ENCODE measurements at places on chromosomes 1 and 21. TPM values are rescaled to one million over a fixed set of nuclear protein-coding genes. Genes with fewer than 3 reads are reported as not detected.

The TMEM51 gene
- total RNA-seq, result 4.2 TPM

The MORN1 gene
- total RNA-seq, result 5.8 TPM

DNA sequence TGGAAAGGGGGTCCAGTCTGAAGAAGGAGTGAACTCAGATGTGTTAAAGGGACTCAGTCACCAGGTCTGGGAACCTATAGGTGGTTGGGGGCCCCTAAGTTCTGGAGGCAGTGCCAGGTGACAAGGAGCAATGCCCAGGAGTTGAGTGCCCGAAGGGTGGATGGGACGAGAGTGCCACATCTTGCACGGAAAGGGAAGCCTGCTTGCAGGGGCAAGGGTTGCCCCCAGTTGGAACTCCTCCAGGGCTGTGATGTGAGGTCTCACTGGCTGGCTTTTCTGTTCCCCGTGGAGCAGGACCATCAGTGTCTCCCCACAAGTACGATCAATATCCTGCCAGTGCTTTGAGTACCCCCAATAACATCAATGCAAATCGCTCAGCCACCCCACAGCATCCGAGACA lies 107.3 kb downstream of the TOMM20 start:
- DNase-seq, result no peak

- no peak for DNase-seq
Observed at GRCh38 chr1:93815366-93816110, 63.5 kb downstream of the DNTTIP2 start.

GRCh38 chr1:197526736-197527371 lies 248.4 kb downstream of the DENND1B start:
- DNase-seq, result no peak

DNA sequence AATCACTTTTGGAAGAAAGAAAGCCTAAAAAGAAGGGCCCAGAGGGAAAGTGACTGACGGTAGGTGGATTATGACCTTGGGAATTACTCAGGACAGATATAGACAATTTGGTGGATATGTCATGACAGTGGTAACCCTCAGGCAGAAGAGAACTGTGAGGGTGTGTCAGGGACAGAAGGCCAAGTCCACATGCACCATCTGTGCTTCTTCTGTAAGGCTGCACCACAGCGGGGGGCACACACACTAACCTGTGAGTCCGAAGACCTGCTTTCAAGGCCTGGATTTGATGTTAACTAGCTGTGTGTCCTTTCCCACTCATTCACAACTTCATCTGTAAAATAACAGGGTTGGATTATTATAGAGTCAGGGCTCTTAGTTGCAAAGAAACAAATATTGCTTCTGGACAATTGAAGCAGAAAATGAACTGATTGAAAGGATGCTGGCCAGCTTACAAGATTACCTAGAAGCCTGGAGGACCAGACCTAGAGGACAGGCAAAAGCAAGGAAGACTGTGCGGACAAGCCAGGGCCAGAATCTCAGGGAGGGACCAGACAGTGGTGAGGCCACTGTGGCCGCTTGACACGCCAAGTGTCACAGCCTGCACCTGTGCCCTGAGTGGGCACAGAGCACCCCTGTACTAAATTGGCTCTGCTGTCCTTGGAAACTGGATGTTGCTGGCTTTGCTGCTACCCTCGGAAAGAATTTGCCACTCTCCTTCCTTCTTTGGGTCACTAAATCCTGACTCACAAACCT lies 34.7 kb upstream of the USP24 start:
- no peak for DNase-seq

DNA sequence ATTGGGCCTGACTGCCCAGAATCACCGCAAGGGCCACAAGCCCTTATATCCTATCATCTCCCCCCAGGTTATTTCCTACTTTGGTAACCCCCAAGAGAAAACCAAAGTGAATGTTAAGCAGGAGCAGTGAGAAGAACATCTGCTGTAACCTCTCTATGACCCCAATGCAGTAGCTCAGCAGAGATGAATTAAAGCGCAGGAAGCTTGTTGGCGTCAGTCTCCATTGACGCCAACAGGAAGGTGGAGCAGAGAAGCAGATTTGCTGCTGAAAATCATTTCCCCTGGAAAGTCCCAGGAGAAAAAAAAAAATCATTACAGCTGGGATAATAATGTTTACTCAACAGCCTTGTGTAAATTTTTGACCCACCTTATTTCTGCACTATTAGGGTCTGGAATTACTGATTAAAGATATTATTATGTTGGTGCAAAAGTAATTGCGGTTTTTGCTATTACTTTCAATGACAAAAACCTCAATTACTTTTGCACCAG lies 33.2 kb upstream of the FAM163A start:
- DNase-seq, result peak; percentile 30

- no peak for DNase-seq
Observed at GRCh38 chr1:81021134-81021533, 779.6 kb upstream of the ADGRL2 start.

GRCh38 chr1:226129230-226129629 lies 57.3 kb downstream of the ACBD3 start:
- DNase-seq, result no peak

DNA sequence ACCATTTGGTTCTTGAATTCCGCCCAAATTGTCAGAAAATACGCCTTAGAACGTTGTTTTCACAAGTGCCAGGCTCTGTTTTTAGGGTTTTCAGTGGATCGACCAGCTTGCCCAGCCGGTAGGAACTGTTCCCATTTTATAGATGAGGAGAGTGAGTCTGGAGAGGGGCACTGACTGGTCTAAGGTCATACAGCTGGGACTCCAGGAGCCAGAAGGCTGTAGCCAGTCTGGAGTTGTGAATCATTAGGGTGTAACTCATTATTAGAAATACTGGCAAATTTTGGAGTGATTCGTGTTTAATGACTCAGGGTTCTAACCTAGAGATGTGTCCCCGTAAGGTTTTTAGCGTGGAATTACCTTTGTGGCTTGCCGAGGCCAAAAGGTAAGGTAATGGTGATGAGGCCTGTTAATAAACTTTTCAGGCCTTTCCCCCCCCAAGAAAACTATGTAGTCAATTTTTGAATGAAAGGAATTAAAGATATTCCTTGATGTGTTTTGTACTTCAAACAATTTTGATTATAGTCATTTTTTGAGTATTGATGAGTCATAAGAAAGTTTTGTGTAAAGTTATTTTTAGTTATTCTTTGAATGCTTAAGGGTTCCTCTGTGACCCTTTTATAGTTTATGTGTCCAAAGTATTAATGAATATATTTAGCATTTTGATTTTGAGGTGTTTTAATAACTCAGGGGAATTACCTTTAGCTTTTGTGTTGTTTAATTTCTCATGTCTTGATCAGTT lies 2.1 kb downstream of the DYRK1A start:
- no peak for DNase-seq

GRCh38 chr1:50179639-50180038 lies 70.9 kb downstream of the ELAVL4 start:
- no peak for DNase-seq

DNA sequence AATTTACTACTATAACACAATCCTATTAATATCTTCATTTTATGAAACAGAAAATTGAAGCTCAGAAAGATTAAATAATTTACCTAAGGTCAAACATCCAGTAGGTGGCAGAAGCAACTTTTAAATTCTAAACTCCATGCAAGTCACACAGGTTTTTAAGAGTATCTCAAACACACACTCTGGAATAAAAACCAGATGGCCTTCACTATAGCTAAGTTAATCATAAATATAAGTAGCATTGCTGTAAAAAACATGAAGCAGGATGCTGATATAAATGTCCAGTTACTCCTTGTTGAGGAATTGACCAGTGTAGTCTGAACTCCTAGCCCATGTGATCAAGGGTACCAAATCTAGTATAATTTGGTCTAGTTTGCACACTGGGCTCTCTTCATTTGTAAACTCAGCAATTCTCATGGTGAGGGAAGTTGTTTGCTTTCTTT lies 9.4 kb upstream of the FMO3 start:
- no peak for DNase-seq

- DNase-seq, result no peak
Observed at GRCh38 chr1:71054791-71055190, 7.2 kb upstream of the PTGER3 start.

- no peak for DNase-seq
Observed at GRCh38 chr1:234479310-234479559, 256 bp upstream of the TARBP1 start.

DNA sequence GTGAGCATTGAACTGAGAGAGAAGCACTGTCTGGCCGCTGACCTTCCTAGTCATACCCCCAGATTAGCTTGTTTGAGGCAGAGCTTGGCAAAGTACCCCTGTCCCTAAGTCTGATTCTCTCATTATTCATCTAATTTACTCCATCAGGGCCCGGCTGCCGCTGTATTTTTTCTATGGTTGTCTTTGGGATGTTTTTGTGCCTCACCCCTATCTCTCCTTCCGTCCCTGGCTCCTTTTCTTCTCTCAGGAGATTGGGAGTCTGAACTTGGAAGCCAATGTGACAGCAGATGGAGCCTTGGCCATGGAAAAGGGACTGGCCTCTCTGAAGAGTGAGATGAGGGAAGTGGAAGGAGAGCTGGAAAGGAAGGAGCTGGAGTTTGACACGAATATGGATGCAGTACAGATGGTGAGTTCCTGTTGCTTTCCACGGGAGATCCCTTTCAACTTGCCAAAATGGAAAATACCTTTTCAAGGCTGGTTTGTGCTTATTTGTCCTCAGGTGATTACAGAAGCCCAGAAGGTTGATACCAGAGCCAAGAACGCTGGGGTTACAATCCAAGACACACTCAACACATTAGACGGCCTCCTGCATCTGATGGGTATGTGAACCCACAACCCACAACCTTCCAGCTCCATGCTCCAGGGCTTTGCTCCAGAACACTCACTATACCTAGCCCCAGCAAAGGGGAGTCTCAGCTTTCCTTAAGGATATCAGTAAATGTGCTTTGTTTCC lies 53.9 kb downstream of the LAMC2 start:
- no peak for DNase-seq
